ENCODE measurements at places on chromosomes 11 and 22.

- peak; percentile 35 for DNase-seq
Measured at GRCh38 chr11:131694526-131695424, 324.4 kb downstream of the NTM start.

- DNase-seq: no peak
Measured at GRCh38 chr11:97048481-97048880, 658.7 kb downstream of the JRKL start.

DNA sequence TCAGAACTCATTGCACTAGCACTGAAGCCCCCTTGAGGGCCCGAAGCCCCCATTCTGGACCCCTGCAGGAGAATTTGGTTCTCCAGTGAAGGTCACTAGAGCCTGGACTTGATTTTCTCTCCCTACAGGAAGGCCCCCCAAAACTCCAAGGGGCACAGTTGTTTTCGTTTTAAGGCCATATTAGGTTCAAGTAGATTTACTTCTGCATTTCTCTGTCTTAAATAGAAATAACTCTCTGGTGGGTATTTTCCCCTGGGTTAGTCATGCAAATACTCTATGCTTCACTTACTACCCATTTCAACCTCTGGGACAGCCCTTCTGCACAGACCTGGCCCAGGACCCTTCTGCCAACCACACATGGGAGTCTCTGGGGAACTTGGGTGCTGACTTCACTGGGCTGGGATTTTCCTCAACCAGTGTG lies 41.6 kb downstream of the WEE1 start:
- no peak for DNase-seq

DNA sequence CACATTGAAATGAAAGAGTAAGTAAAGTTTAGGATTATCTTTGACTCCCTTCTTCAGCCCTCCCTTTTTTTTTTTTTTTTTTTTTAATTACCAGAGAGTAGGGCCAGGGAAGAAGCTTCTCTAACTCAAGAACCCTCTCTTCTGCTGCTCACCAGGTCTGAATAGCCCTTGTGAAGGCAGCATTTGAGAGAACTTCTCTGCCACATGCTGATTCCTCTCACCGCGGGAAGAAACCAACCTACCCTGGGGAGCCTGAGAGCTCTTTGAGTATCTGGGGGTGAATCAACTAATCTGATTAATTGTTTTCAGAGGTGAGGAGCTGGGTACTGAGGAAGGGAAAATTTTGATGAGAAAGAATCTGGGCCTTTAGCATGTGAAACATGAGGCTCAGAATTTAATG lies 434.5 kb upstream of the CCDC90B start:
- DNase-seq: no peak

- DNase-seq: no peak
Measured at GRCh38 chr11:84901991-84902390, 725.2 kb downstream of the DLG2 start.

DNA sequence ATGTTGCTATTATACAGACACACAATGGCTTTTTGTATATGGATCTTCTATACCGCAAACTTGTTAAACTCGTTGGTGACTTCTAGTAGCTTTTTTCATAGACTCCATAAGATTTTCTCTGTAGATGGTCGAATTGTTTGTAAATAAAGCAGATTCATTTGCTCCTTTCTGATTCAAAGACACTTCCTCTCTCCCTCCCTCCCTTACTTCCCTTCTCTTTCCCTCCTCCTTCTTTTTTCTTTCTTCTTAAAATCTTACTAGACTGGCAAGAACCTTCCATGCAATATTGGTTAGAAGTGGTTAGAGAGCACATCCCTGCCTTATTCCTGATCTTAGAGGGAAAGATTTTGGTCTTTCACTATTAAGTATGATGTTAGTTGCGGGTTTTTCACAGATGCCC lies 36.4 kb downstream of the MYEOV start:
- DNase-seq: no peak

DNA sequence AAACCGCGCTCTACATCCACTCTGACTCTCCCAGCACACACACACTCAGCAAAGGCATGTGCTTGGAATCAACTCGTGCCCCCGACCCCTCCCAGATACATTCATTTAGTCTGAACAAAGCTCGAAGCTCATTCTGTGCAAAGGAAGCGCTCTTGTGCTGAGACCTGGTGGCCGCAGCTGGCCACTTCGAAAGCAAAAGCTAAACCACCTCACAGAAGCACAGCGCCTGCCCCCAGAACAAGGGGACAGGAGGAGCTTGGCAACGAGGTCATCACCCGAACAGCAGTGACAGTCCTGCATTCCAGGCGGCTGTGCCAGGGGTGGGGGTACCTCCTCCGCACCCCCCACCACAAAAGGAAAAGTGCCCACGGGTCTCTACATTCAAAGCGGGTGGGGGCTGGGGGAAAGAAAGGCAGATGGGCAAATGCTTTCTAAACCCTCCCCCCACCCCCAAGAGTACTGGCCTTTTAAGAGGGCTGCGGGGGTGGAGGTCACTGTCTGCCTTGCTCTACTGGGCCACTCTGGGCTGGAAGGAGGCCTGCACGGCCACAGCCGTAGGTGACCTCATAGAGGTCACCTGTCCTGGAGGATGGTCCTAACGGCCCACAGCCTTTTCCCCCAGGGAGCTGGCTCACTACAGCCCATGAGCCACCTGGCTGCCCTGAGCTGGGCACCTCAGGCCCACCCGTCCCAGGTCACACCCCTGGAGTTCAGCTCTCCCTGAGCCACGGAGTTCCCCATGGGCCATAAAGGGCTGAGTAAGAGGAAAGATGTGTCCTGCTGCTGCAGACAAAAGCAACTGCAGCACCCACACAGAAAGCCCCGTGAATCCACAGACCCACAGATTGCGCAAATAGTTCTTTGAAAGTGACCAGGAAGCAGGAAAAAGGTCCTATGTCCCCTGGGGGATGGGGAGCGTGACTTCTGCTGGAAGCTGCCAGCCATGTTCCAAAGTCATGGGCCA lies 21.3 kb downstream of the CBX7 start:
- no peak for DNase-seq

- DNase-seq: no peak
Measured at GRCh38 chr11:8098361-8098760, 17.4 kb downstream of the TUB start.

GRCh38 chr11:85643191-85643614 lies 4.6 kb upstream of the TMEM126A start:
- DNase-seq: no peak

- no peak for DNase-seq
Measured at GRCh38 chr11:119739021-119739703, 10.2 kb upstream of the NECTIN1 start.

- DNase-seq: no peak
Measured at GRCh38 chr11:69539416-69540117, 58.1 kb downstream of the LINC01488 start.

GRCh38 chr11:85685820-85686459 lies at the start of gene CCDC89:
Gene CCDC89, minus strand, starts transcription at chr11:85686195. Its CDS starts 65 bp downstream, at chr11:85686130.
- DNase-seq: no peak

GRCh38 chr11:73480677-73481076 lies 104.5 kb downstream of the RELT start:
- DNase-seq: no peak

- DNase-seq: no peak
Measured at GRCh38 chr11:110856996-110857812, 145.0 kb upstream of the ARHGAP20 start.

DNA sequence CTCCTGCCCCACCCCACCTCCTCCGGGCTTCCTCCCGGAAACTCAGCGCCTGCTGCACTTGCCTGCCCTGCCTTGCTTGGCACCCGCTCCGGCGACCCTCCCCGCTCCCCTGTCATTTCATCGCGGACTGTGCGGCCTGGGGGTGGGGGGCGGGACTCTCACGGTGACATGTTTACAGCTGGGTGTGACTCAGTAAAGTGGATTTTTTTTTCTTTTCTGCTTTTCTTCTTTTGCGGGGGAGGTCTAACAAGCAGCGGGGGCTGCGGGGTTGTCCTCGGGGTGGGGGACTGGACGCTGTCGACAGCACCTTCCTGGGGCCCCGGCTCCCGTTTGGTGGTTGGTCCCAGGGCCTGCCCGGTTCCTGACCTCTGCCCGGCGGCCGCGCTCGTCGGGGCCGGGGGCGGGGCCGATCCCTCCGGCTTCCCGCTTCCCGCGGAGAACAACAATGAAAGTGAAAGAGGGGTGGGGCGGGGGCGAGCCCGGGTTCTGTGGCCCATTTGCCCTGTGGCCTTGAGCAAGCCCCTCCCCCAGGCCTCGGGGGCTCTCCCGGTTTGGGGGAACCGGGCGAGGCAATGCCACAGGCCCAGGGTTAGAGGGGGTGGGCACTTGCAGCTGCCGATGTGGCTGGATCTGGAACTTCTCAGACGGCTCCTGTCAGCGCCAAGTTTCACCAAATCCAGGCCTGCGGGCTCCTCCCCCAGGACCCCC lies 975 bp upstream of the MDK start:
- peak; percentile 44 for DNase-seq

DNA sequence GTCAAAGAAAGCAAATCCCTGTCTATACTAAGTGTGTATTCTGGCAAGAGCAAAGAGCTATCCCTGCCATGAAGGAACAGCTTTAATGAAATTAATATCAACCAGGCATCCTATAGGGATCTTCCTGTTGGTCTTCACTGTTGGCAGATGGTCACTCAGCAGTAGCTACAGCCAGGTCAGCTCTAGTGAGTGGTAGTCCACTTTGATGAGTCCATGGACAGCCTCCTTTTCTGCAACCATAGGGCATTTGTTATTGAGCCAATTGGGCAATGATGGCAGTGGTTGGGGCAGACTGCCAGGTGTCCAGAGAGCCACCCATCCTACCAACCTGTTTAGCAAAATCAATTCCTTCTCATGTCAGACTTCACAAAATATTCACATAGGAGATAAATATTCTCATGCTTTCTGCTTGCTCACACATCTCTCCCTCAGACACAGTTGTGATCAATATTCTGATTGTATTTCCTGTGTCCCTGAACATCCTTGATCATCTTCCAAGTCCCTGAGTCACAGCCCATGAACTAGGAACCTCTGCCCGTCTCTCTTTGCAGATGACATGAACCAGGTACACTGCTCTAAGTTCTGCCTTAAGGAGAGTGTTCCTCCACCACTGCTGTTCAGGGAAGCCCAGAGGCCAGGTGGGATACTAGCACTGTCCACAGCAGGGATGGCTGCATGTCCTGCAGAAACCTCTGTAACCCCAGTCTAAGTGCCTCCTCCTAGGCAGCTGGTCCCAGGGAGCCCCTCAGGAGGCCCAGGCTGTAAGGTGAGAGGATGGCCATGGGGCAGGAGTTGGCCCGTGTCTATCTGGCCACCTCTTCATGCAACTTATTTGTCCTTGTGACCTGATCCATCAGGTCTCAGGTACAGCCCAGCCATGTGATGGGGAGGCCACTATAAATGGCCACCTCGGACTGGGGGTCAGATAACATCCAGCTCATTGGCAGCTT lies 74.2 kb upstream of the IGLL5 start:
- DNase-seq: no peak

- peak; percentile 61 for DNase-seq
Measured at GRCh38 chr11:8225589-8226036, 38.1 kb downstream of the LMO1 start.

Data from CD4-positive, alpha-beta T cell treated with Interleukin-2 at 100 ng/mL for 4 hours (primary cell).